ENCODE measurements at places on chromosomes 3 and 15. TPM values are rescaled to one million over a fixed set of nuclear protein-coding genes. Genes with fewer than 3 reads are reported as not detected.
A peak's percentile ranks its signal among the peaks of the same experiment; 100 is the strongest.

- no peak for DNase-seq
Measured at GRCh38 chr3:71977525-71977924, 192.6 kb upstream of the PROK2 start.

DNA sequence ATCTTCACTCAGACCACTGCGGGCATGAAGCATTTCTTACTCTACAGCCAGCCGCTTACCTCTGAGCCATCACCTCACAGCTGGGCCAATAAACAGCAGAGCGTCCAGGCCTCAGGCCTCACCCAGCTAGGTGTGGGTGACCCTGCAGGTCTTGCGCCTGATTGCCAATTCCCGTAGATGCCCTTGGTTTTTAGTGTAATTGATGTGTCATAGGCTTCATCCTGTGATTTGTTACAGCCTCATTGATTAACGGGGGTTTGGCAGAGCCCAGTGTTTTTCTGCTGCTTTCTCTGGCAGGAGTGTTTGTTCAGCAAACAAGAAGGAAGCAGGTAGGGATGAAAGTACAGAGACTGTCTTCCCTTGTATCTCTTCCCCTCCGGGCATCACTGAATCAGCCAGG lies 49.6 kb upstream of the BNIP2 start:
- DNase-seq = no peak

- DNase-seq = peak; percentile 86
Measured at GRCh38 chr3:66797889-66798560, 200.1 kb upstream of the KBTBD8 start.

- peak; percentile 26 for DNase-seq
Measured at GRCh38 chr3:115361806-115362205, 214.7 kb upstream of the ZBTB20 start.

DNA sequence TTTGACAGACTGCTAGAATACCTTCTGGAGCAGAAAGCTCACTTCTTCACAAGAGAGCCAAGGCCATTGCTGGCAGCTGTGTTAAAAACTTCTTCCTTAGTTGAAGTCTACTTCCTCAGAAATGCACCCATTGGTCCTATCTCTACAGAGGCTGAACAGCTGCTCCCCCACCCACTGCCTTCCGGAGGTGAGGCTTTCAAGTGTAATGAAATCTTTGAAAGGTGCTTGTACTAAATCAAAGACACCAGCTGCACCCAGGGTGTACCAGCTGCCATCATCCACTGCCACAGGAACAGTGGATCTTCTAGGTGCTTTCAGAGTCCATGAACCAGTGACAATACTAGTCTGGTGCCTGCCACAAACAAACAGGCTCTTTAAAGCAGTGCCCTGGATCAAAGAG lies 26.4 kb upstream of the HERC1 start:
- DNase-seq = no peak

DNA sequence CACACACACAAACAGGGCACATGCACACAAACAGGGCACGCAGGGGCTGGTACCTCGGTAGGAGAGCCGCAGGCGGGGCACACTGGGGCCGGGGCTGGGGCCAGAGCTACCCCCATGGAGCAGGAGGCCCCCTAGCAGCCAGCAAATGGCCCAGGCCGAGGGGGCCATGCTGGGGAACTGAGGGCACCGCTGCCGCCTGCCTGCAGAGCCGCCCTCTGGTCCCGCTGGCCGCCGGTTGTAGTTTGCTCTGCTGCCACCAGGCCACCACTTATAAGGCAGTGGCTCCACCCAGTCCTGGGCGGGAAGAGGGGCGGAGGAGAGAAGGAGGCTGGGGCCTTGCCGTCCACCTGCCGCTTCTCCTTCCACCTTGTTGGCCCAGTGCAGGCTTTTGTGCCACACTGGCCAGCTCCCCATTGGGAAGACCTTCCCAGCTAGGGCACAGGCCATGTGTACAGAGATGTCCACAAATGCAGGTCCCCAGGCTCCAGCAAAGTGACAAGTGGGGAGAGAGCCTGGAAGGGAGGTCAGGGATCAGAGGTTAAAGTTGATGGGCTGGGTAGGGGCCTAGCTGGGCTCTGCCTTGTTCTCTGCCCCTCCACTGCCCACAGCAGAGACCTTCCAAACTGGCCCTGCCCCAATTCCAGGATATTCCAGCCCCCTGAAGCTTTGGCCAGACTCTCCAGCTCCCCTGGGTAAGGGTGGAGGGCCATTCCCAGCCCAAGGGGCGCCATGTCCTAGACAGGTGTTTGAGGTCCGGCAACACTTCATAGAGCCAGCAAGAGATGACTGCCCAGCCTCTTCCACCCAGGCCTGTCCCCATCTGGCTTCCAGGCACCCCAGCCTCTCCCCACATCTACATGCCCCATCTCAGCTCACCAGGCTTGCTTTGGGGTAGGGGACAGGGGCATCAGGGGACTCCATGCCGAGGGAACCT lies at the start of gene SEMA3G:
SEMA3G (minus strand) TSS at position 244 of the 934 bp plus-strand sequence; CDS start at position 168, 76 bp downstream.
- peak; percentile 49 for DNase-seq

- DNase-seq = no peak
Measured at GRCh38 chr3:85030052-85030451, 71.3 kb downstream of the CADM2 start.

- DNase-seq = peak; percentile 80
Measured at GRCh38 chr3:43455233-43455632, 166.6 kb downstream of the ANO10 start.

DNA sequence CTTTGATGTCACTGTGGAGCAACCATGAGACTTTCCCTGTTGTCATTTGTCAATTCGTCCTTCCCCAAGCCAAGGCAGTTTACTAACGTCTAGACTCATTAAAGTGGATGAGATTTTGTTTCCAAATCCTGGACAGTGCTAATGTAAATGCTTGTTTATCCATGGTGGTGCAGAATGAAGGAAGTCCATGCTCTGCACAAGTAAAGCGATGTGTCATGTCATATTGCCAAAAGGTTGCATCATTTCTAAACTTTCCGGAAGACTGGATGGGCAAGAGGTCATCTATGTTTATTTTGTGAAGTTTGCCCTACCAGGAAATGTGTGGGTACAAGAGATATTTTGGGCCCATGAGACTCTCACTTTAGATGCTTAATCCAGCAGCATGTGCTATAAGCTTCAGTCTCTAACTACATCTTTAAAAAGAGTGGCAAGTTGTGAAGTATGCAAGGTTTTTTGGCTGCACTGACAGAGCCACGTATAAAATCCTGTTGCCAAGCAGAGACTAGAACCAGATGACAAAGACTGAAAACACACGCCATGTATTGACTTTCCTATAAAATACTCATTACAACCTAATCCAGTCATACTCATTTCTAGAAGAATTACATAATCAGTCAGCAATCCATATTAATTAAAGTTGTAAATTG lies 72.1 kb upstream of the FNDC3B start:
- DNase-seq = peak; percentile 93

GRCh38 chr3:83438188-83438587 lies 1520.6 kb upstream of the CADM2 start:
- no peak for DNase-seq

DNA sequence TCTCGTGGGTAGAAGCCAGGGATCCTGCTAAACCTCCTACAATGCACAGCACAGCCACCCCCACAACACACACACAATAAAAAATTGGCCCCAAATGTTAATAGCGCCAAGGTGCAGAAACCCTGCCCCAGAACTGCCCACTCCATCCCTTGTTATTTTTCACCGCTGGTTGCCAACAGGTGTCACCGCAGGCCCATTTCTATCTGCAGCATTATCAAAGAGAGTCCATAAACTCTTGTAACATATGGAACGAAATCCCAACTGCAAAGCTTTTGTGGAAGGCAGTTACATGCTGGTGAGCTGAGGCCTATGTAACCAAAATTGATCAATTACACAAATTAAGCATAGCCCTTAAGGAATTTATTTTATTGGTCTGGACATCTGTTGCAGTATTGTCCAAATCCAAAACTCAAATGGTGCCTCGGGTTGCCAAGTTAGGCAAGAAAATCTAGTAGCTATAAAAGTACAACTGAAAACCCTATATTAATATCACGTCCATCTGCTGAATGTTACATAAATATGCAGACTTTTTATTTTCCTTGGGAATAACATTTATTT lies 66.2 kb downstream of the SAMMSON start:
- no peak for DNase-seq

- no peak for DNase-seq
Measured at GRCh38 chr3:103919327-103919726, 1447.4 kb upstream of the ALCAM start.

- DNase-seq = no peak
Measured at GRCh38 chr3:9770276-9770812, 597 bp upstream of the CAMK1 start.

DNA sequence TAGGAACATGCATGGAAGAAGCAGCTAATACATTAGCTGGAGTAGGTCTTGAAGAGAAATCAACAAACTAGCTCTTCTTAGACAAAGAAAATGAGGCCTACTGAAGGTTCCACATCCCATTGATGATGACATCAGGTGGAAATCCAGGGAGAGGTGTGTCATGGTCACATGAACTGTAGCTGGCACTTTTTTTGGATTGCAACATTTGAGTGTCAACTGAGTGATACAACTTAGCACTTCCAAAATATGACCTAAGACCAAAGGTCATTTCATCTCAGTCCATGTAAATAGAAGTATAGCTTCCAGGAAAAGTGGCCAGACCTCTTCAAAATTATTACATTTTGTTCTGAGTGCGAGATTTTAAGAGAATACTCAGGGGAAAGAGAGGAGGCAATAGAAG lies 117.2 kb upstream of the MEIS2 start:
- no peak for DNase-seq

DNA sequence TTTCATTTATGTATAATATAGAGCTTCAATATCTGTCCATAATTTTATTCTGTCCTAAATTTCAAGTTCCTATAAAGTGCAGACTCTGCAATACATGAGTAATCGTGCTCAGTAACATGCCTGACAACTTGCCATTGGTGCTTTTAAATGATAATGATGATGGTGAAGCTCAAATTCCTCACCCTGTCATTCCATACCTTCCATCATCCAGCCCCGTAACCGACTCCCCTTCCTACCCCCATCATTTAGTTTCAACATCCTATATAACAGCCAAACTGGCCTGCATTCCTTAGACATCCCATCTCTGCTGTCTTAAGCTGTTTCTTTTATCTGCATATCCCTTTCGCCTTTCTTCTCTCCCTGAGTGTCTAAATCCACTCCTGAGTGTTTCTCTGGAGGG lies 67.2 kb upstream of the DLG1 start:
- DNase-seq = no peak

DNA sequence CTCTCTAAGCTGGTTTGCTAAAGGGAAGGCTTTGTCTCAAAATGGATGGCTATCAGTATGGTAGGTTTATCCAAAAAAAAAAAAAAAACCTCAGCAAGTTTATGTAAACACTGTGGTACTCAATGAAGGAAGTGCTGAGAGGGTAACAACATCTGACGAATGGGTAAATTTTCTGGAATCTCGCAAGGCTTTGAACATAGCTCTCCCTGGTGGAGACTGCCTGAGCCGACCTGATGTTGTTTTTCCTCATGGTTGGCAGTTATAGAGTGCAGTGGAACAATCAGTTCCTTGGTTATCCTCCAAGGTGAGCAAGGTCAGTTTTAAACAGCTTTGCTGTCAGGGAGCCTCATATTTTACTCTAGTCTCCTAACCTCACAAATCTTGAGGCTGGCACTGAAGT lies 94.6 kb downstream of the ZPLD1 start:
- DNase-seq = peak; percentile 7

- DNase-seq = no peak
Measured at GRCh38 chr15:93360976-93361375, 272.0 kb upstream of the RGMA start.

- no peak for DNase-seq
Measured at GRCh38 chr3:124386996-124387595, 343.2 kb upstream of the UMPS start.

TMEM207 gene
- total RNA-seq = not detected

NEK11 gene
- 14.4 TPM for total RNA-seq

NAALADL2 gene
- 11.6 TPM for total RNA-seq

AP3B2 gene
- total RNA-seq = 0.17 TPM

KIF7 gene
- 11.4 TPM for total RNA-seq

TMEM266 gene
- 0.26 TPM for total RNA-seq

CCDC54 gene
- total RNA-seq = not detected
